GM12878 (cell line): ENCODE measurements at places on chromosomes 11 and 22. TPM values are rescaled to one million over a fixed set of nuclear protein-coding genes. Genes with fewer than 3 reads are reported as not detected.

Gene TESMIN
- 2.4 TPM in 2 replicates for total RNA-seq

Gene MS4A3
- 0.13 TPM in 1 of 2 replicates, not detected in the other for total RNA-seq

Gene MAPK8IP2
- 0.13 and 0.21 TPM in 2 replicates for total RNA-seq

Gene MN1
- total RNA-seq, result 0.03 and 0.11 TPM in 2 replicates

Gene GSTT2
- total RNA-seq, result not detected in 2 replicates

Gene OR6A2
- not detected in 2 replicates for total RNA-seq

Gene MGAT3
- 38.5 and 40.2 TPM in 2 replicates for total RNA-seq

Gene CHADL
- not detected in 2 replicates for total RNA-seq

Gene ZP1
- not detected in 2 replicates for total RNA-seq

Gene SLC5A12
- not detected in 2 replicates for total RNA-seq

Gene VPREB1
- not detected in 2 replicates for total RNA-seq

Gene KRTAP5-11
- not detected in 2 replicates for total RNA-seq

Gene TBX10
- 0.16 and 0.26 TPM in 2 replicates for total RNA-seq

- H3K27ac ChIP-seq, result no peak overlapping the region
- no peak for DNase-seq
- H3K27me3 ChIP-seq, result no peaks in the 10 kb centered on the region
- no peaks in the 10 kb centered on the region for H3K36me3 ChIP-seq
Measured at GRCh38 chr11:68827733-68828132, 14.0 kb downstream of the CPT1A start.

GRCh38 chr11:70502677-70503467 lies 104.5 kb downstream of the CTTN start:
- no peak overlapping the region for H3K4me3 ChIP-seq
- H3K27me3 ChIP-seq, result no peaks in the 10 kb centered on the region; the same call in 1 of the 2 replicates
- DNase-seq, result no peak
- no peaks in the 10 kb centered on the region for H3K4me1 ChIP-seq
- no peak overlapping the region for H3K27ac ChIP-seq
- no peaks in the 10 kb centered on the region for H3K36me3 ChIP-seq

DNA sequence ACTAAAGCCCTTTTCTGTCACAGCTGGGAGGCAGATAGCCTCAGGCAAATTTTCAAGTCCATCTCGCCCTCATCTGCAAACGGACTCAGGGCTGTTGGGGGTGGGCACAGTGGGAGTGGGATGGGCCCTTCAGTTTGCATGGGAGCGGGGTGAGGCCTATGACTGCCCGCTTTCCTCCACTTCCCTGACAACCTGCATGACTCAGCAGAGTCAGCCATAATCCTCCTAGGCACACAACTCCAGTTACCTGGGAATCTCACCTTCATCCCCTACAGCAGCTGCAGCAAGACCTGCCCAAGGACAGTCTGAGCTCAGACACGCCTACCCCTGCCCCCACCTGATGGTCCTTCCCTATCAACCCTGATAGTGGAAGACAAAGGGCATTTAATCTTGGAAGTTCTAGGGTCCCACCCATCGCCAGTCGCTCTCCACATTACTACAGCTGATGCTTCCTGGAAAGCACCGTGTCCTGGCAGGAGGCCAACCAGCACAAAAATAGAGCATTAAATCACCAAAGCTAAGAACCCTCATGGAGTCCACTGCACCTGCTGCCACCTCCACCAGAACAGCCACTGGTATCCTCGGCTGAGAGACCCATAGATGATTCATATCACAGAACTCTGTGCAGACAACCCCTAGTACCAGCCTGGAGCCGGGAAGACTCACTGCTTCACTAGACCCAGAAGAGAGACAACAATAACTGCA lies 319.3 kb downstream of the DCDC1 start:
- DNase-seq, result no peak
- H3K4me1 ChIP-seq, result no peaks in the 10 kb centered on the region
- H3K36me3 ChIP-seq, result no peaks in the 10 kb centered on the region
- H3K27ac ChIP-seq, result no peak overlapping the region
- H3K4me3 ChIP-seq, result no peak overlapping the region

- H3K4me1 ChIP-seq, result peaks cover 3% of the 10 kb centered on the region; the same call in 1 of the 2 replicates
- no peaks in the 10 kb centered on the region for H3K36me3 ChIP-seq
- H3K4me3 ChIP-seq, result no peak overlapping the region
- peaks cover 2% of the 10 kb centered on the region; the same call in 1 of the 2 replicates for H3K27me3 ChIP-seq
- no peak overlapping the region for H3K27ac ChIP-seq
- DNase-seq, result no peak
Measured at GRCh38 chr11:113446938-113447337, 28.3 kb downstream of the DRD2 start.

- H3K36me3 ChIP-seq, result no peaks in the 10 kb centered on the region
- no peaks in the 10 kb centered on the region for H3K27me3 ChIP-seq
- no peaks in the 10 kb centered on the region for H3K4me1 ChIP-seq
- H3K4me3 ChIP-seq, result no peak overlapping the region
Measured at GRCh38 chr11:17887779-17888178, 125.1 kb downstream of the SERGEF start.

GRCh38 chr11:117523680-117524079 lies 196.0 kb downstream of the CEP164 start:
- no peaks in the 10 kb centered on the region for H3K36me3 ChIP-seq
- DNase-seq, result no peak
- no peaks in the 10 kb centered on the region for H3K4me1 ChIP-seq
- H3K27ac ChIP-seq, result no peak overlapping the region

- no peak overlapping the region for H3K4me3 ChIP-seq
- H3K27ac ChIP-seq, result no peak overlapping the region
- peaks cover 33% of the 10 kb centered on the region for H3K36me3 ChIP-seq
- H3K4me1 ChIP-seq, result peaks cover 2% of the 10 kb centered on the region; the same call in 1 of the 2 replicates
- no peak for DNase-seq
- no peaks in the 10 kb centered on the region for H3K27me3 ChIP-seq
Measured at GRCh38 chr11:3824714-3825472, 15.9 kb downstream of the RHOG start.

DNA sequence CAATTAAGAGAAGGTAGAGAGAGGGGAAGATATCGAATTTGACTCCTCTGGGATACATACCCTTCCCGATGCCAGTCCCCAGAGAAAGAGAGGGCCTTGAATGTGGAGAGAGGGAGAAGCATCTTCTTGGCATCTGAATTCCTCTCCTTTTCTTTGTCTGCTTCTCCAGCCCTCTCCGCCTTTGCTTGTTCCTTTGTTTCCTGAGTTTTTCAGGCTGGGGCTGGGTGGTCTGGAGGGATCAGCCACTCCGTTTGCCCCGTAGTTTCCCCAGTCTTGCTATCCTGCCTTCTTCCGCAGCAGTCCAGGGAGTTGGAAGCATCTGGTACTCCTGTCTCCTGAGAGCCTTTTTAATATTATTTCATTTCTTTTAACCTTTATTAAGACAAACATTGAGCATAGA lies 107.1 kb upstream of the CADM1 start:
- no peak overlapping the region for H3K4me3 ChIP-seq
- H3K27me3 ChIP-seq, result no peaks in the 10 kb centered on the region
- no peaks in the 10 kb centered on the region for H3K36me3 ChIP-seq
- no peaks in the 10 kb centered on the region for H3K4me1 ChIP-seq
- no peak for DNase-seq
- no peak overlapping the region for H3K27ac ChIP-seq

GRCh38 chr11:104625246-104625645 lies 273.0 kb downstream of the CASP12 start:
- H3K4me1 ChIP-seq, result no peaks in the 10 kb centered on the region
- no peaks in the 10 kb centered on the region for H3K27me3 ChIP-seq
- no peaks in the 10 kb centered on the region for H3K36me3 ChIP-seq
- no peak overlapping the region for H3K4me3 ChIP-seq
- DNase-seq, result no peak

- no peaks in the 10 kb centered on the region for H3K36me3 ChIP-seq
- DNase-seq, result no peak
- H3K4me1 ChIP-seq, result peaks cover 10% of the 10 kb centered on the region
- no peak overlapping the region for H3K27ac ChIP-seq
- H3K4me3 ChIP-seq, result no peak overlapping the region
- H3K27me3 ChIP-seq, result no peaks in the 10 kb centered on the region
Measured at GRCh38 chr11:108125096-108125495, 3.7 kb downstream of the ACAT1 start.

- no peak for DNase-seq
- no peaks in the 10 kb centered on the region for H3K36me3 ChIP-seq
- no peaks in the 10 kb centered on the region; the same call in 1 of the 2 replicates for H3K27me3 ChIP-seq
- H3K27ac ChIP-seq, result no peak overlapping the region
- no peaks in the 10 kb centered on the region for H3K4me1 ChIP-seq
Measured at GRCh38 chr11:19027829-19028595, 32.5 kb downstream of the MRGPRX2 start.

- no peaks in the 10 kb centered on the region for H3K36me3 ChIP-seq
- H3K4me1 ChIP-seq, result peaks cover 31% of the 10 kb centered on the region
- H3K27ac ChIP-seq, result no peak overlapping the region
- no peak overlapping the region for H3K4me3 ChIP-seq
- no peaks in the 10 kb centered on the region for H3K27me3 ChIP-seq
- DNase-seq, result no peak
Measured at GRCh38 chr11:121365304-121365703, 72.7 kb downstream of the SC5D start.

DNA sequence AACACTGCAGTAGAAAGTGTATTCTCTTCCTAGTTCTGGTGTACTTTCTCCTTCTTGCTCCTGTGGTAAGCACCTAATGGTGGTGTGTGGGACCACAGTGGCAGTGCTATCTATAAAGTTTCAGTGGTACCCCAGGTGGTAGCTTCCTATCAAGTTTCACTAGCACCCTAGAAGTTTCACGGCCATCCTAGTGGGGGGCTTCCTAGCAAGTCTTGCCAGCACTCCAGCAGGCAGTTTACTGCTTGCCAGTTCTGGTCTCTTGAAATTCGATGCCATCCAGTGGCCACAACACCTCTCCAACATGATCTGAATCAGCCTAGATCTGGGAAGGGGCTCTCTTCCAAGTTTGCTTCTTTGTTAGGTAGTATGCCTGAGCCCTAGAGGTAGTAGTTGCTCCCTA lies 229.6 kb downstream of the SWAP70 start:
- no peak overlapping the region for H3K27ac ChIP-seq
- no peak overlapping the region for H3K4me3 ChIP-seq
- no peaks in the 10 kb centered on the region for H3K4me1 ChIP-seq
- H3K36me3 ChIP-seq, result no peaks in the 10 kb centered on the region
- no peak for DNase-seq

DNA sequence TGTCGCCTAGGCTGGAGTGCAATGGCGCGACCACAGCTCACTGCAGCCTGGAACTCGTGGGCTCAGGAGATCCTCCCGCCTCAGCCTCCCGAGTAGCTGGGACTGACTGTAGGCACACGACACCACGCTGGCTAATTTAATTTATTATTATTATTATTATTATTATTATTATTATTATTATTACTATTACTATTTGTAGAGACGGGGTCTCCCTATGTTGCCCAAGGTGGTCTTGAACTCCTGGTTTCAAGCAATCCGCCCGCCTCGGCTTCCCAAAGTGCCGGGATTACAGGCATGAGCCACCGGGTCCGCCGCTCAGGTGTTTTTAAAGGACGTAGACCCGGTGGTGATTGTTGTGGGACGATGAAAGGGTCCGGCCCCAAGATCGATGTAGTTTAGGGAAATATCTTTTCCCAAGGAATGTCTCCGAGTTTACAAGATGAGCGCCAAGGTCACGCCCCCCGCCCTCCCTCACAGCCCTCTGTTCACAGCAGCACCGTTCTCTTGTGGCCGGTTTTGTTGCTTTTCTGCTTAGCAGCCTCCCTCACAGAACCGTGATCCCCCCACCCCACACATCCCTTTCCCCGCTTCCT lies 728 bp upstream of the POGLUT3 start:
- no peaks in the 10 kb centered on the region for H3K4me1 ChIP-seq
- no peaks in the 10 kb centered on the region for H3K27me3 ChIP-seq
- H3K4me3 ChIP-seq, result 0 out of 2 replicates have a peak overlapping the region, but pooled peaks have one; percentile 65
- DNase-seq, result no peak
- no peaks in the 10 kb centered on the region for H3K36me3 ChIP-seq

DNA sequence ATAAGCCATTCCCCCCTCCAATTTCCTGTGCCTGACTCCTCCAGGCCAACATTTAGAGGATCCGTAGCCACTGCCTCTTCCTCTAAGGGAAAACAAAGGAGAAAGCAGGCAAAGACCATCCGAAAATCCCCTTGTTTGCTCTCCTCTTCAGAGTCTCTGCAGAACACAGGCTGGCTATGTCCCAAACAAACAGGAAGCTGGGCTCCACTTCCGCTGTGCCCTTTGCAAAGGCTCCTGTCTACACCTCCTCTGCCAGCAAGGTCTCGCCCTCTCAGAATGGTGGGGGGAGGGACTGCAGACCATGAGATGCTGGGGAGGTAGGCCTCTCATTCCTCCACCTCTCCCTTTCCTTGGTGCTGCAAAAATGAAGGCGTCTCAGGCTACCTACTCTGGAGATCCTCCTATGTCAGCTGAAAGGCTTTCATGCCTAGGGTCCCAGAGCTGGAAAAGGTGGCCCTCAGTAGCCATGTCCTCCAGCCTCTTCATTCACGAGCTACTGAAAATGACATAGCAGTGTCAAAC lies 596.2 kb downstream of the BUD13 start:
- no peaks in the 10 kb centered on the region for H3K36me3 ChIP-seq
- no peaks in the 10 kb centered on the region; the same call in 1 of the 2 replicates for H3K4me1 ChIP-seq
- no peaks in the 10 kb centered on the region for H3K27me3 ChIP-seq
- DNase-seq, result no peak
- H3K27ac ChIP-seq, result no peak overlapping the region

GRCh38 chr22:49267996-49268395 lies 559.7 kb downstream of the BRD1 start:
- H3K4me3 ChIP-seq, result no peak overlapping the region
- no peaks in the 10 kb centered on the region for H3K36me3 ChIP-seq
- no peak for DNase-seq
- H3K4me1 ChIP-seq, result no peaks in the 10 kb centered on the region
- H3K27ac ChIP-seq, result no peak overlapping the region
- no peaks in the 10 kb centered on the region for H3K27me3 ChIP-seq

- DNase-seq, result no peak
- H3K4me3 ChIP-seq, result no peak overlapping the region
- H3K4me1 ChIP-seq, result no peaks in the 10 kb centered on the region
Measured at GRCh38 chr11:27868709-27869108, 168.5 kb upstream of the BDNF start.

DNA sequence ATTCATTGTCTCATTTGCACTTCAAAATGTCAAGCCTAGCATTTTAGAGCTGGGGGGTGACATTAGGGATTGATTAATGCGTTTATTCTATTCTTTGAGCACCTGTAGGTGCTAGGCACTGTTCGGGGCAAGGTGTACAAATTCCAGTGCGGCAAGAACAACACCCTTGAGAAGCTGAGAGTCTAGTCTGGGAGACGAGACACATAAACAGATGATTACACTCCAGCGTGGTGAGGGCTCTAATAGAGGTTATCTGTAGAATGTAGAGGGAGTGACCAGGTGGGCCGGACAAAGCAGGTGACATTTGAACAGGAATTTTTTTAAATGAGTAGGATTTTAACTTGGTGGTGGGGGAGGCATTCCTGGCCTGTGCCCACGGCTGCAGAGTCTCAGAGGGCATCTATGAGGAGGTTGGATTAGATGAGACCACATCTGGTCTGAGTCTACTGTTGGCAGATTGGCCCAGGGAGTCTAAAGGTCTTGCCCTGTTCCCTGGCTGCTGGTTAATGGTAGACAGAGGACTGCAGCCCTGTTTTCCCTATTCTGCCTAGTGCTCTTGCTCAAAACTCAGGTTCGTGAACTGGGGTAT lies 970 bp downstream of the CAT start:
- peaks cover 26% of the 10 kb centered on the region for H3K4me1 ChIP-seq
- no peak for DNase-seq
- H3K27me3 ChIP-seq, result no peaks in the 10 kb centered on the region
- H3K36me3 ChIP-seq, result no peaks in the 10 kb centered on the region
- peak overlapping the region; percentile 91 for H3K27ac ChIP-seq

GRCh38 chr11:81886406-81887075 lies 847.1 kb downstream of the FAM181B start:
- no peak for DNase-seq
- H3K36me3 ChIP-seq, result no peaks in the 10 kb centered on the region
- no peak overlapping the region for H3K4me3 ChIP-seq
- no peak overlapping the region for H3K27ac ChIP-seq
- peaks cover 2% of the 10 kb centered on the region; the same call in 1 of the 2 replicates for H3K27me3 ChIP-seq

GRCh38 chr11:44146931-44147330 lies 51.5 kb downstream of the EXT2 start:
- no peaks in the 10 kb centered on the region for H3K4me1 ChIP-seq
- H3K27ac ChIP-seq, result no peak overlapping the region
- H3K36me3 ChIP-seq, result peaks cover 2% of the 10 kb centered on the region
- no peak overlapping the region for H3K4me3 ChIP-seq
